ENCODE measurements at places on chromosomes 7 and 10.
A peak's percentile ranks its signal among the peaks of the same experiment; 100 is the strongest.

GRCh38 chr10:64426745-64427144, 905.5 kb downstream of the REEP3 start:
- no peak for DNase-seq

DNA sequence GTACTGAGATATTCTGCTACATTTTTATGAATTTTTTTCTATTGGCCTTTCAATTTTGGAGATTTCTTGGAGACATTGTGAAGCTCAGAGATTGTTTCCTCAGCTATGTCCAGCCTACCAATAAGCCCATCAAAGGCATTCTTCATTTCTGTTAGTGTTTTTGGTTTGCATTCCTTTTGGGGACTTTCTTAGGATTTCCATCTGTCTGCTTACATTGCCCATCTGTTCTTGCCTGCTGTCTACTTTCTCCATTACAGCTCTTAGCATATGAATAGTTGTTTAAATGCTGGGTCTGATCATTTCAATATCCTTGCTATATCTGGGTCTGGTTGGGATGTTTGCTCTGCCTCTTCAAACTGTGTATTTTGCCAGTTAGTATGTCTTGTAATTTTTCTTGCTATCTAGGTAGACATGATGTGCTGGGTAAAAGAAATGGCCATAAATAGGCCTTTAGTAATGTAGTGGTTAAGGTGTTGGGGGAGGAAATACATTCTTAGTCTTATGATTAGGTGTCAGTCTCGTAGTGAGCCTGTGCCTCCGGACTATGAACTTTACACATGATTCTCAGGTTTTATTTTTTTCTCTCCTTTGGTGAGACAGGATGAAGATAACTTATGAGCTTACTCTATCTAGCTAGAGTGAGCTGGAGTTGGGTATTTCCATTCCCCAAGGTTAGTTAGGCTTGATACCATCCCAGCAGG, 32.6 kb upstream of the NME8 start:
- DNase-seq, result no peak

DNA sequence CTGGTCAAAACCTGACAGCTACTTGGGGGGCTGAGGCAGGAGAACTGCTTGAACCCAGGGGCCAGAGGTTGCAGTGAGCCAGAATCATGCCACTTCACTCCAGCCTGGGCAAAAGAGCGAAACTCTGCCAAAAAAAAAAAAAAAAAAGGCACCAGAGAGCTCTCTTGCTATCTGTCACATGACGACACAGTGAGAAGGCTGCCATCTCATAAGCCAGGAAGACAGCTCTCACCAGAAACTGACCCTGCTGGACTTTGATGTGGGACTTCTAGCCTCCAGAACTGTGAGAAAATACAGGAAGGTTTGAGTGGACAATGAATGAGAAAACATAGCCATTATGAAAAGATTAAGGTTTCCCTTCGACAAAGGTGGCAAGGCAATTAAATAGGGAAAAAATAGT, 51.1 kb upstream of the KCNIP2 start:
- DNase-seq, result no peak

DNA sequence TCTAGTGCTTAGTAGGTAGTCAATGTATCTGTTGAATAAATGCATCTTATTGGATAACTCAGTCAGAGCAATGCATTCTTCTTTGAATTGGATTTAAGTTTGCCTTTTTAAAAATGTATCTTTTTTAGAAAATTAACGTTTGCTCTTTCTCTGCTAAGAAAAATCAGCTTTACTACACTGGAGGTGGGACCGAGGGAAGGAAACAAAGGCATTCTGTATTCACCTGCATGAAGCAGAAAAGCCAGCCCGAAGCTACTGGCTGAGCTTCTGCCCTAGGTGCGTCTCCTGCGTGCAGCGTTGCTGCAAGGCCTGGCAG, 22.2 kb upstream of the ITGB1 start:
- DNase-seq, result no peak

GRCh38 chr10:21681156-21681555, 147.1 kb downstream of the MLLT10 start:
- DNase-seq, result no peak

DNA sequence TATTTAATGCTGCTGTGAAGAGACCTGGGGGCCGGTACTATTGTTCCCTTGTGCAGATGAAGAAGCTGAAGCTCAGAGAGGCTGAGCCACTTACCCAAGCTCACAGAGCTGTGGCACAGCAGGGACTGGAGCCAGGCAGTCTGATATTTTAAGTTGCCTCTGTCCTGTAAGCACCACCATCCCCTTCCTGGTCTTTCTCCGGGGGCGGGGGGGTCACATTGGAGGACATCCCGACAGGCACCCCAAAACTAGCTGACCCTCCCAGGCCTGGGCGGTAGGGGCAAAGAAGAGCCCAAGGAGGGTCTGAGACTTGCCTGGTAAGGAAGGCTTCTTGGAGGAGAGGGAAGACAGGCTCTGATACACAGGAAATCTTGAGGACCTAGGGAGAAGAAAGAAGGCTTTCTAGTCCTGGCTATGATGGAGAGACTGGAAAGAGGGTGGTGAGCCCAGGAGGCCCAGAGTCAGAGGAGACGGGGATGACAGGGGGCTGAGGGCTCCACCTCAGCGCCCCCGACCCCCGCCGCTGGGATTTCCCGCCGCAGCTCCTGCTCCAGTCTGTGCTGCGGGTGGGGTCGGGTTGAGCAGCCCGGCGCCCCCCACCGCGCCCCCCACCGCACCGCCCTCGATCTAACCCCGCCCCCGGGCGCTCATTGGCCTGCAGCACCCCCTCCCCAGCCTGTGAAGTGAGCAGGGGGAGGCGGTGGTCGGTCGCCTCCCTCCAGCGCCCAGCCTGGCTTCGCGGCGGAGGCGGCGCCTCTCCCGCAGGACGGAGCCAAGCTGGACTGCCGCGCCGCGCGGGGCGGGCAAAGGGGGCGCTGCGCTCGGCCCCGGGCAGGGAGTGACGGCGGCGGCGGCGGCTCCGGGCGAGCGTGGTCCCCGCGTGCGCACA, at the start of gene ADCYAP1R1:
Gene ADCYAP1R1, plus strand, starts transcription at position 711 of the 889 bp plus-strand sequence. CDS start 10,957 bp downstream, outside the sequence.
- DNase-seq, result no peak

DNA sequence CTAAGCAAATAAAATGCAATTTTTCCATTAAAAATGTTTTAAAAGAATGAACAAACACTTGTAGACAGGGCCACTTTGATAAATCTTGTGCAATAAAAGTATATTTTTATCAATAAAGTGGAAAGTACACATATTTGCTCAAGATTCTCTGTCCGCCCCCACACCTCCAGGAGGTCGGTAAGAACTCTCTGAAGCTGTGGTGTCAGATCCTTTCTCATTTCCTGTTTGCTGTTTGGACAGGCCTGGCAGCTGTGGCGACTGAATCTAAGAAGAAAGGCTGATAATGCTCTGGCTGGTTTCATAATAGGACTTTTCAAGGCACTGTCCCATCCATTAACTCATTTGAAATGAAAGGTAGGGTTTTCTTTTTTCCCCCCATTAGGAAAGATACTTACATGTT, 15.3 kb upstream of the ASB4 start:
- DNase-seq, result peak; percentile 16

DNA sequence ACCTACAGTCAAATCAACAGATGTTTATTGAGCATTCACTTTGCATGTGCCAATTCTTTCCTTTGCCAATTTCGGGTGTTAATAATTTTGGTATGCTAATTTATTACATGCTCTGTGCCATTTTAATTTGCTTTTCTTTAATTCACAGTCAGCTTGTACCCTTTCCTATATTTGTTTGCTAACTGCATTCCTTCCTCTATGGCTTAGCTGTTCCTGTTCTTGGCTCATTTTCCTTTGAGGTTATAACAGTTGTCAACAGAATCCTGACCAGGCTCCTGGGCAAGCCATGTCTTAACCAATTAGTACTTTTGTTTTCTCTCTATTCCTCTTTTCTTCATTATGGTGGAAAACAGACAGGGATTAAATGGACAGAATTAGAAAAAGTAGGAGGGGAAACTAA, 73.6 kb upstream of the RPA3 start:
- no peak for DNase-seq

- DNase-seq, result no peak
Measured at GRCh38 chr10:11213137-11213536, 195.5 kb downstream of the CELF2 start.

DNA sequence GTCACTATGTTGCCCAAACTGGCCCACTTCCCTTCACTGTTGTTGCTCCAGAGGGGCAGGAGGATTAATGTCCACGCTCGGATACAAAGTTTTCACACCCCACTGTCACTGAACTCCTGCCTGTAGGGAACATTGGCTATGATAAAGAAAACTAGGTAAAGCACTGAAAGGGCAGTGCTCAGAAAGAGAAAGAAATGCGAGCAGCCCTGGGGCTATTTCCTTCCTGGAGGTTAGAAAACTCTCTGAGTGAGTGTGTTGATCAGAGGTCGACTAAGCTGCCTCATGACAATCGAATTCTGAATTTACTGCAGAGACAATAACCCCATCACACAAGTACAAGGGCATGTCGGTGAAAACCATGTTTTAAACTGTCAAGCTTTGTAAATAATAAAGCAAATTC, 227.2 kb upstream of the PITRM1 start:
- DNase-seq, result no peak

DNA sequence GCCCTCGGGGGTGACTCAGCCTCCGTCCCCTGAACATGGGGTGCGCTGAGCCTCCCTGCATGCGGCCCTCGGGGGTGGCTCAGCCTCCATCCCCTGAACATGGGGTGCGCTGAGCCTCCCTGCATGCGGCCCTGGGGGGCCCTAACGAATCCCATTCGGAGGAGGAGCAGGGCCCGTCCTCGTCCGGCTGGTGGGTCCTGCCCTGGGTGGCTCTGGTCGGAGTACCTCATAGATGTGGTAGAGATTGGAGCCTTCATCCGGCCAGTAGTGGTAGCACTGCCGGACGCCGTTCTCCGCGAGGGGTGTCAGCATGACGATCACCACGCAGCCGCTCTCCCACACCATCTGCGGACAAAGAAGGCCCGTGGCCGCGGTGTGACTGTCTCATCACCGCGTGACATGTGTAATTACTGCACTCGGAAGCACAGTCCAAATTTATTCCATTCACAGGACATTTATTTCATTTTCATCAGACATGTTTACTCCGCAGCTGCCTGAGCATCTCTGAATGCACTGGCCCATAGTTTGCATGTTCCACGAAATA, 241.1 kb downstream of the DNAJB6 start:
- no peak for DNase-seq

- no peak for DNase-seq
Measured at GRCh38 chr7:74325210-74325565, 36.0 kb downstream of the CLIP2 start.

DNA sequence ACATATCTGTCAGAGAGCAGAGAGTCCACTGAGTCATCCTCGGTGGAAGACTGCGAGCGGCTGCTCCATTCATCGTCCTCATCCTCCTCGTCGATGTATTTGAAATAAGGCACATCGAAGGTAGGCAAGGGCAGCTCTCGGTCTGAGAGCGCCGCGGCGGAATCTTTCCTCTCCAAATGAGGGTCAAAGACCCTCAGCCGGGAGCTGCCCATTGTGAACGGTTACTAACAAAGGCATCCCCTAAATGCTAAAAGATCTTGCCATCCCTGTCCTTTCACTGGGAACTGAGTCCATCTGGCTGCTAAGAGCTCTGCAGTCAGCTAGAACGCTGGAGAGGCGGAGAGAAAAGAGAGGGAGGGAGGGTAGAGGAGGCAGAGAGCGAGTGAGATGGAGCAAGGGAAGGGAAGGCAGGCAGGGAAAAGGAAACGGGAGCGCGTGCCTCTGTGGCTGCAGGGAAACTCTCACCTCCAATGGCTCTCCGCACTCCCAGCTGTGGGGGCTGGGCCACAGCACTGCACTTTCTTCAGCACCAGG, 163.4 kb downstream of the RAPGEF5 start:
- no peak for DNase-seq

GRCh38 chr7:122304319-122304975, at the start of gene FEZF1:
Gene FEZF1 (minus strand): TSS chr7:122304750. CDS start chr7:122304437, 313 bp downstream.
- no peak for DNase-seq

DNA sequence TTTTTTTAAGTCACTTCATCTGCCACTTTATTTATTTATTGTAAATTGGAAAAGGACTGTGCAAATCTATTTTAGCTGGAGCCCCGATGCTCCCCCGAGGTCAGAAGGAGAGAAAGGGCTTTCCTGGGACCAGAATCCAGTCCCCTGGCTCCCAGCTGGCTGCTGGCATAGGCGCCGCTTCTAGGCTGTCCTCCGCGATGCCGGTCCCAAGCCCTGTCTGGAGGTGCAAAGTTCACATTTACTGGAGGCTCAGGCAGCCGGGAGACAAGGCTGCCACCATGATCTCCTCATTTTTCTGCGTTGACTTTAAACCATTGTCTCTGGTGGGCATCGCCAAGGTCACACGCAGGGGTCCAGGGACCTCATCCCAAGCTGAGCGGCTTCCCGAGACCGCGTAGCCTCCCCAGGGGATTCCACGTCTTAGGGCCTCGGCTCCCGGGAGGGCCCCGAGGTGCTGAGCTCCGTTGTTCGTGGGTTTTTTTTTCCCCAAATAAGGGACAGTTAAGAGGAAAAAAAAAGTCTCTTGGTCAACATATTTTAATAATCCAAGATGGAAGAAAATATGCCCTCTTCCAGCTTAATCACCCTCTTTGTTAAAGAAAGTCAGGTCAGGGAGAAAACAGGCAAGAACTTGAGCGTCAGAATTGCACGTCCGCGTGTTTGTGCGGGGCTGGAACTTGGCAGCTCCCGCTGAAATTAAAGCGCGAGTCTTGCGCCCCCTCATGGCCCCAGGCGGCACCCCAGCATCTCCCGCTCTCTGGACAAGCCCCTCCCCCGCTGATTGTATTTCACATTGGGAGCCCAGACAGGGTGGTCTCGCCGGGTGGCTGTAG, 11.9 kb downstream of the RGR start:
- peak; percentile 79 for DNase-seq

DNA sequence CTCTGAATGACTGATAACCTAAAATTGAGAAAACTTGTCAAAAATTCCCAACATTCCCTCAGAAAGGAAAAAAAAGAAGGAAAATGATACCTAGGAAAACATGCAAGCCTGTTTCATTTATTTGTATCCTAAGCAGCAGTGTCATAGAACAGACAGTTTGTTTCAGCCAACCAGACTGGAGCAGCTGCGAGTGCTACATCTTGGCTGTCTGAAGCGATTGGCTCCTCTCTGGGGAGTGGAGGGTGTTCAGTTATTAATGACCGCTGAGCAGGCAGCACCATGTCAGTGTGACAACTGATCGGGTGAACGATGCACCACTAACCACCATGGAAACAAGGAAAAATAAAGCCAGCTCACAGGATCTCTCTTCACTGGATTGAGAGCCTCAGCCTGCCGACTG, at the start of gene LRRN3:
Gene LRRN3, plus strand, starts transcription at position 282 of the 400 bp plus-strand sequence. CDS start 31,646 bp downstream, outside the sequence.
- DNase-seq, result peak; percentile 63

- no peak for DNase-seq
Measured at GRCh38 chr7:80760292-80760691, 121.8 kb downstream of the CD36 start.

DNA sequence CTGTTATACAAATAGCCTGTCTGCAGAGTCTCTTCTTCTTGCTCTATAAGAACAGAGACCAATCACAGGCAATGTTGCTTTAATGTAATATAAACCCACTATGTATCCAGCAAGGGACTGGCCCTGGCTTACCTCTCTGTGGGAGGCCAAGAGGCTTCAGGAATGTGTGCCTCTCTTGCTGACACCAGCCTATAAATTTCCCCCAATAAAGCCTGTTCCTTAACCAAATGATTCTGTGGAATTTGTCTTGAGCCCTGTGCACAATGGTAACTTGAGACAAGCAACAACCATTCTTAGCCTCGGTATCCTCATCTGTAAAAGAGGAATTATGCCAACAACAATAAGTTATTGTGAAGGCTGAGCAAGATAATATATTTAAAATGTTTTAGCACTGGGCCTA, 563.7 kb downstream of the GRM8 start:
- DNase-seq, result no peak

GRCh38 chr7:107946451-107946850, 55.5 kb downstream of the DLD start:
- no peak for DNase-seq

Data from activated CD4-positive, alpha-beta T cell treated with anti-CD3 and anti-CD28 coated beads for 48 hours (primary cell).